ENCODE measurements at places on chromosomes 7 and 10.

DNA sequence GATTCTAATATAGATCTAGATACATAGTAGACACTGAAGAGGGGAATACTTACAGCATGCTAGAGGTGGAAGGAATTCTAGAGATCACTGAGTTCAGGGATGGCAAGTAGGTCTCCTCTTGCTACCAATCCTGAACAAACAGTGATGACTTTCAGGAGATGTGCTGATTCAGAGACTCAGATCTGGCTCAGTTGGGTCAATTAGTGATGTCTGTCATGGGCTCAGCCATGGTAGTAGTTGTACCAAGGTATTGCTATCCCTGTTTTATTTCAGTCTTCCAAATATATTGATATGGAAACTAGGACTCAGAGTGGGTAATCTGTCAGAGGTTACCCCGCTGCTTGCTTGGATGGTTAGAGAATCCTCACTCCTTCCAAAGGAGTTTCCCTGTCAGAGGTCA is 38.5 kb downstream of the UNC5B start:
- DNase-seq = no peak

DNA sequence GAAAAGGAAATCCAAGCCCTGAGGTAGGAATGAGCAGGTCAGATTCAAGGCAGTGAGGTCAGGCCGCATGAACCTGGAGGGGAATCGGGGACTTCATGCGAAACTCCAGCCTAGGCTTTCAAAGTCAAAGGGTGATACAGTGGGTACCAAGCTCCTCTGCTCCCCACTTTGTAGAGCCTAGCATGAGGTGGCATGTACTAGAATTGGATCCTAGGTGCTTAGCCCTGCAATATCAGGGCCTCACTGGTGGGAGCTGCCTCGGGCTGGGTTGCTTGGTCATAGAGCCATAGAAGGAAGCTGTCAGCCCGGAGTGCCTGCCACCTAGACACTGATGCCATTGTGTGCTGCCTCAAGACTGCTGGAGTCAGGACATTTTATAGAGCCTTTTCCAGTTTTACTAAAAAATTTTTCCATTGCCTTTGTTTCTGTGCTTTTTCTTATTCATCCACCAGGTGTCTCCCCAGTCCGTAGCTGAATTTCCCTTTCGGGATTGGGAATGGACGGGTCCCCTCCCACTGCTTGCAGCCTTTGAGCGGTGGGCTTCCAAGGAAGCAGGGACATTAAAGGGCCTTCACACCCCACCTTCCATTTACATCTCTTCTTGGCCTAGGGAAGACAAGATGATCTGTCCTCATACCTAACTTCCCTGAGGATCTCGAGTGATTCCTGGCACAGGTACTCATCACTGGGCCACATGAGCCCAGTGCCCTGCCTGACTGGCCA is 5.5 kb upstream of the LZTS2 start:
- DNase-seq = no peak

GRCh38 chr7:151992375-151992774 is 33.1 kb upstream of the GALNT11 start:
- no peak for DNase-seq

DNA sequence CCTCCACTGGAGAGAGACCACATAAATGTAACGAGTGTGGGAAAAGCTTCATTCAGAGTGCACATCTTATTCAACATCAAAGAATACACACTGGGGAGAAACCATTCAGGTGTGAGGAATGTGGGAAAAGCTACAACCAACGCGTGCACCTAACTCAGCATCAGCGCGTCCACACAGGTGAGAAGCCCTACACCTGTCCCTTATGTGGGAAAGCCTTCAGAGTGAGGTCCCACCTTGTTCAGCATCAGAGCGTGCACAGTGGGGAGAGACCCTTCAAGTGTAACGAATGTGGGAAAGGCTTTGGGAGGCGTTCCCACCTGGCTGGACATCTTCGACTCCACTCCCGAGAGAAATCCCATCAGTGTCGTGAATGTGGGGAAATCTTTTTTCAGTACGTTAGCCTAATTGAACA is 20.6 kb downstream of the FAM200A start:
- DNase-seq = no peak

Measured in activated effector memory CD4-positive, alpha-beta T cell treated with Interleukin-2 at 50 U/mL for 16 hours (primary cell).